ENCODE measurements at places on chromosomes 2 and 18.

DNA sequence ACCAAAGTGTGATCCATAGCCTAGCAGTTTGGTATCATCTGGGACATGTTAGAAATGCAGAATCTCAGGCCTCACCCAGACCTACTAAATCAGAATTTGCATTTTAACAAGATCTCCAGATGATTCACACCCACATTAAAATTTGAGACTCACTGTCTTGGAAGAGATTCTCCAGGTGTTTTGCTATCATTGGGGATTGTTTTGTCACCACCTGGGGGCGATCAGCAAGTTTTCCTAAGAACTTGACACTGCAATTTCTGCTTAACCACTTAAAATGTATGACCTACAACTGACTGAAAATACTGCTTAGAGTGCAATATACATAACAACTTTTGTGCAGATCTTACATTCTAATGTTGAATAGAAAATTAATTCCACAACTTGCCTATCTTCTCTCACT is 18.9 kb upstream of the ITGA4 start:
- no peak for DNase-seq

- no peak for DNase-seq
These were observed 70.0 kb downstream of the HS1BP3 start for GRCh38 chr2:20580690-20581437.

DNA sequence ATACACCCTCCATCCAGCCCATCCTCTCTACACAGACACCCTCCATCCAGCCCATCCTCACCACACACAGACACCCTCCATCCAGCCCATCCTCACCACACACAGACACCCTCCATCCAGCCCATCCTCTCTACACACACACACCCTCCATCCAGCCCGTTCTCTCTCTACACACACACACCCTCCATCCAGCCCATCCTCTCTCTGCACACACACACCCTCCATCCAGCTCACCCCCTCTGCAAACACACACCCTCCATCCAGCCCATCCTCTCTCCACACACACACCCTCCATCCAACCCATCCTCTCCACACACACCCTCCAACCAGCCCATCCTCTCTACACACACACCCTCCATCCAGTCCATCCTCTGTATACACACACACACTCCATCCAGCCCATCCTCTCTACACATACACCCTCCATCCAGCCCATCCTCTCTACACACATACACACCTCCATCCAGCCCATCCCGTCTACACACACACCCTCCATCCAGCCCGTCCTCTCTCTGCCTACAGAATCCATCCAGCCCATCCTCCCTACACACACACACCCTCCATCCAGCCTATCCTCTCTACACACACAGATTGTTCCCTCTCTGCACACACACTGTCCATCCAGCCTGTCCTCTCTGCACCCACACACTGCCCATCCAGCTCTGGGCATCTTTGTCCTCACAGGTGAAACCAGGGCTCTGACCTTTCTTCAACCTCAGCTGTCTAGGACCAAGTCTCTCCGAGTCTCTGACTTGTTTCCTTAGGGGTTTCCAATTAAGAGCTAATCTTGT is 81.2 kb downstream of the EIPR1 start:
- peak; percentile 0 for DNase-seq

DNA sequence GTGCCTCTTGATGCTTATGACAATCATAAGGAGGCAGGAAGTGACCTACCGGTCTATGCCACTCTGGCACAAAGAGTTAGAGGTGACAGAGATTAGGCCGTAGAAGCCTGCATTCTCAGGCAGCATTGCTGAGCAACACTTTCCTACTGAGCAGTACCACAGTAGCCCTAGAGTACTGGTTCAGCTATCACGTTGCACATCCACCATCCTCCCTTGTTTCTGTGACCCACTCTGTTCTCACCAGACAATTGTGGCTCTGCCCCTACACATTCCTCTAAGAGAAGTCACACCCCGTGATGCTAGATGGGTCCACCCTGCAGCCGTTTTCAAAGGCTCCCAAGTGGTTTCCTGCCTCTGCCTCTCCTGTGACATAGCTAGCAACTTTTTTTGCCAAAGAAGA is 22.6 kb upstream of the SUCLG1 start:
- DNase-seq: no peak

Data from left ventricle myocardium superior (tissue), 1 donor.